ENCODE measurements at places on chromosomes 12 and 14.

- peak; percentile 6 for DNase-seq
These were observed 273.9 kb upstream of the MIS18BP1 start for GRCh38 chr14:45526715-45527549.

GRCh38 chr14:31568671-31569070, 7.5 kb downstream of the NUBPL start:
- DNase-seq, result peak; percentile 70

DNA sequence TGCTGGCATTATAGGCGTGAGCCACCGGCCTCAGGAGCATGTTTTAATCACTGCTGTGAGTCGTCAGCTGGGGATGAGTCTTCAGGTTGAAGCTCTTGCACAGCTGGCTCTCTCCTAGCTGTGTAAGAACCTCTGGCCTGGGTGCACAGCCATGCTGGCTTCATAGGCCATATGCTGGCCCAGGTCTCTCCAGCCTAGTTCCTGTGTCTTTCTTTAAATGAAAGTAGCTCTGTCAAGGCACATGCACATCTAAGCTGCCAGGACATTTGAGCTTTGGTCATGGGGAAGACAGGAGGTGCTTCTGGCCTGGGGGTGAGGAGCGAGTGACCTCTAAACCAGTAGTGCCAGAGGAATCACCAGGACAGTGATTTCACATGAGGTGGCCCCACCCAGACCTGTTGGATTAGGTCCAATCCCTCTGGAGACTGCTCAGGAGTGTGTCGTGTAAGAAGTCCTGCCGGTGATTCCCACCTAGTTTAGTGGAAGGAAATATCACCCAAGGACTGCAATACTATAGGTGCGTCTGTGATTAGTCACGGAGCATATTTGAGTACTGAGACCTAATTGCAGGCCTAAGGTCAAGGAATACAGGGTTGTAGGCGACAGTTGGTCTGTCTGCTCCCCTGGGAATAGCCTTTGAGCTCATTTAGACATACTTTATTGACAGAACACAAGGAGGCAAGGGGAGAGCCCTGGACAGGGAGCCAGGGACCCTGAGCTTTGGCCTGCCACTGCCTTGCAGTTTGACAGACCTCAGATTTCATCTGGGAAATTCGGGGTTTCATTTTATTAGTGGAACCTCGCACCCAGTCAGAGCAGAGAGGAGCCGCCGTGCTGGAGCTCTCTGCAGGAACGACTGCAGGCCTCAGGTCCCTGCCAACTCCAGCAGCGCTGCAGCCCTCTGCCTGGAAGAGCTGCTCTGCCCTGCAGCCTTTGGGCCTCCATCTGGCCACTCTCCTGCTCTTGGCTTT, 67.0 kb downstream of the ANKRD9 start:
- DNase-seq, result peak; percentile 45

DNA sequence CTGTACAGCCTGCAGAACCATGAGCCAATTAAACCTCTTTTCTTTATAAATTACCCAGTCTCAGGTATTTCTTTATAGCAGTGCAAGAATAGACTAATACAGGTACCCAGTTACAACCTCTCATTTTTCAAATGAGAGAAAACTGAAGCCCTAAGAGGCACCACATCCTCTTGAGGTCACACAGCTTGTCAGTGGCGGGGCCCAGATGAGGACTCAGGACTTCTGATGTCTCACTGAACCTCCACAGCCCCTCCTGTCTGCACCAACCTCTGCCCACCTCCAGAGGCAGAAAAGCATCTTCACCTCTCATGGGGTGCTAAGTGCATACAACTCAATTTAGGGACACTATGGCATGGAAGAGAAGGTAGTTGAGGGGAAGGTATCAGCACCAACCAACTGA, 120.7 kb downstream of the CRACR2A start:
- no peak for DNase-seq

- DNase-seq, result peak; percentile 28
These were observed 28.8 kb upstream of the HIGD1C start for GRCh38 chr12:50923361-50924130.

- no peak for DNase-seq
These were observed 83.5 kb downstream of the PAPOLA start for GRCh38 chr14:96585672-96586013.

DNA sequence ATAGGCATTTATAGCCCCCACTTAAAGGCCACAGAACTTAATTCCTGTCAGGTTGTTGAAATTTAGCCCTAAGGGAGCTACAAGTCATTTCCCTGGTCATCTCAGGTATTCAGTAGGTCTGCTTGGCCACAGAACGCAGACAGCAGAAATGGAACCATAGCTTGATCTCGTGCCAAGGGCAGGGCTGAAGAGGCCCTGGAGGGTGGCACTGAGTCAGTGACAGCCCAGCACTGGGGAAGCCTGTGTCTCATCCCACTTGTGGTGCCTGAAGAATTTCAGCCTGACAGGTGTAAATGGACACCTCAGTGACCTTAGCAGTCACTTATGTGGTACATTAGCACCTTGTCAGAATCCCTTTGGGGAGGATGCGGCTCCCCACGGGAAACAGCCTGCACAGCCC, 6.6 kb downstream of the PRKAB1 start:
- DNase-seq, result no peak

DNA sequence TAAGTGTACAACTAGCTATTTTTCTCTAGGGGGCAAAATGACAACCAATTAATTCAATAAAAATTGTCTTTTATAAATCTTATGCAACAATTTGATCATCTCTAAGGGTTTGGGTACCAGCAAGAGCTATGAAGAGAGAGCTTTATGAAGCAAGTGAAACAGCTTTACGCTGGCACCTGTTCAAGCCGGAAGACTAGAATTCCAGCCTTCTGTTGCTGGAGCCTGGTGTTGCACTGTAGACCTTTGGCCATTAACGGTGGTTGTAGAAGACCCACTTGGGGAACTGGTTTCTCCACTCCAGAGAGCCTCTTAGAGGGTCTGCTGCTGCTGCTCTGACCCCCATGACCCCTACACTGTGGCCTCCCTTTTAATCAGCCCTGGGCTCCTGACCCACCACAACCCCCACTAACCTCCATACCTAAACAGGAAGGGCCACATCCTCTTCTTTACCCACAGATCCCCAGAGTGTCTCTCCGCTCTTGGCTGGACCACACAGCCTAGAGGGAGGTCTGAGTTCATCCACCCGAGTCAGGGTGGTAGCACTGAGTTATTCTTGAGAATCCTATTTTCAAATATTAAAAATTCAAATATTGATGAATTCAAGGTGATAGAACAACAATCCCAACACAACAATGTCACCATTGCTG, 54.6 kb upstream of the STON2 start:
- DNase-seq, result no peak

GRCh38 chr12:63885401-63885800, 40.9 kb downstream of the SRGAP1 start:
- DNase-seq, result no peak

DNA sequence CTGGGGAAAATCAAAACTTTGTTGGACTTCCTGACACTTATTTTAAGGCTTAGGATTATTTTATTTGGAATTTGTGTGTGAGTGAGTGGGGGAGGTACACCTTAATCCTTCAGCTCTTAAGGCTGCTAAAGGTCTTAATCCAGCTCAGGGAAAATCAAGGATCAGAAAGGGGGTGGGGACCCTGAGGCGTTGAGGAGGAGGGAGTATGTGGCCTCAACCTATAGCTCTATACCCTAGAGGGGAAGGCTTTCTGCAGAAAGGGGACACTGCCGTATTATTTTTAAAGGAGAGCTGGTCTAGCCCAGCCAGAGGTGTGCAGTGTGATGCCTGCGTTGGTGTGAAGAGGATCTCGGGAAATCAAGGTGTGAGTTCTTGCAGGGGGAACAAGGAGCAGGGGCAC, 20.0 kb downstream of the IRF2BPL start:
- no peak for DNase-seq

- no peak for DNase-seq
These were observed 199.9 kb upstream of the RTL1 start for GRCh38 chr14:101103321-101103901.

- DNase-seq, result no peak
These were observed 896 bp downstream of the HHIPL1 start for GRCh38 chr14:99645545-99646505.

GRCh38 chr14:96247031-96247430, 9.0 kb upstream of the BDKRB1 start:
- DNase-seq, result no peak

- peak; percentile 78 for DNase-seq
These were observed 270.5 kb upstream of the PWP1 start for GRCh38 chr12:107415071-107415470.

DNA sequence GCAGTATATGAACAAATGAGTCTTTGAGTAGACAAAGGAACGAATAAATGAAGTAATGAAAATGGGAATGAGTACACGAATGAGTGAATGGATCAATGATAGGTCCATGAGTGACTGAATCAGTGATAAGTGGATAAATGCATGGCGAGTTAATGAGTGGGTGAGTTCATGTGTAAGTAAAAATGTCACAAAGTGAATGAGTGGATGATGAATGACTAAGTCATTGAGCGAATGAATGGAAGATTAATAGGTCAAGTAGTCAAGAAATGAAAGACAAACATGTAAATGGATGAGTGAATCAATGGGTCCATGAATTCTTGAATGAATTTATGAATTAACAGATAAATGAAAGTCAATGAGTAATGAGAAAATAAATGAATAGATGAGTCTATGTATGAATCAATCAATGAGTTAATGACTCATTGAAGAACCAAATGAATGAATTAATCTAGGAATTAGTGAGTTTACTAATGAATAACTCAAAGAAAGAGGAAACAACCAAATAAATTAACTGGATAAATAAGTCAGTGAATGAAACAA, 97.3 kb upstream of the RTL1 start:
- DNase-seq, result no peak

- peak; percentile 54 for DNase-seq
These were observed 10.5 kb downstream of the LARP4 start for GRCh38 chr12:50411051-50411660.

DNA sequence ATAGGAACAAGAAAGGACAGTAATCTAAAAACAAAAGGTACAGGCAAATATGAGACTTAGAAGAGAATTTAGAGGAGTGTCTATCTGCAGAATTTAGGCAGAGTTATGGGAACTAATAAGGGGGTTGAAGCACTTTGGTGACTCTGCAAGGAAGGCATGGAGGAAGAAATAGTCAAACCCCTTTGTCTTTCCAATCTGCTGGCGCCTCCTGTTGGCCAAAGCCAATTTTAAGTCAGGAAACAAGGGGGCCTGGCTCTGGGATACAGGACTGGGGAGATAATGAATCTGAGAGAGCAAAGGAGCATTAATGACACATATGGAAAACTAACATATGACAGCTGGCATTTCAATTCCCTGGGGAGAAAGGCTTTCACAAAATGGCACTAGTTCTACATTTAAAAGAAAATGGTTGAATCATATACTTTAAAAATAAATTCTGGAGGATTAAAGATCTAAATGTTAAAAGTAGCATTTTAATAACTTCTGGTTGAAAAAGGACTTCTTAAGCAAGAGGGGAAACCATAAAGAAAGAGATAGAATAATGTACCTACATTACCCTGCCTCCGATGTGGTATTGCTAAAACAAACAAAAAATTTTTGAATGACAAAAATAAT, 48.5 kb upstream of the CSRP2 start:
- peak; percentile 49 for DNase-seq

DNA sequence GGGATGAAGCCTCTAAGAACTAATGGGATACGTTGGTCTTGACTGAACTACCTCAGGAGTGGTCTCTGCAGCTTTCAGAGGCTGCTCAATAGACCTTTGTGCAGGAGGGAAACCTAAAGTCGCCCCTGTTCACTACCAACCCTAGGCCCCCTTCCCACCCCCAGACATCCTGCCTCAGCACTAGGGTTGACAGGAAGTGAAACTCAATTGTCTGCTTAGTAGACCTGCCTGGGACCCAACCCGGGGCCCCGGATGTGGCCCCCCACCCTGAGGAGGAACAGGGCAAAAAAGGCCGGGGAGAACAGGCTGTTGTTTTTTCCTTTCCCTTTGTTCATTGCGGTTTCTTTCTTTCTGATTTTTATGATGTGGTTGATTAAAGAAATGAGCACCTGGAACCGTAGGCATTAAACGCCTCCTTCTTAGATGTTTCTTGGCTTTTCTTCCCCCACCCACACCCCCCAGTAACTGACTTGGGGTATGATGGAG, 1.6 kb upstream of the DGKA start:
- no peak for DNase-seq

- DNase-seq, result peak; percentile 46
These were observed 82.0 kb downstream of the BTG1 start for GRCh38 chr12:92063641-92064040.

DNA sequence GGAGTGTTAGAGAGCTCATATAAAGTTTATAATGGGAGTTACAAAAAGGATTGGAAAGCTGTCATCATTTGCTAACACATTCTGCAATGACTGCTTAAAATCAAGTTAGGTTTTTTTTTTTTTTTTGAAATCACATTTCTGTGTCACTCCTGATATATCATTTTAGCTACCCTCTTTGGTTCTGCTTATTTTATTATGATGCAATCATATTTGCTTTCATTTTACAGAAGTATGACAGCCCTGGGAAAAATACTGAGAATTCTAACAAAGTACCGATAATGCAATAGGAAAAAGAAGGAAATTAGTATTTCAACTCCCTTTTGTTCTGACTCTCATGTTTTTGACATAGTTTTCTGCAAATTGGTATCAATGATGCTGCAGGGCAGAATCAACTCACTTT, 71.6 kb upstream of the MDGA2 start:
- DNase-seq, result no peak

DNA sequence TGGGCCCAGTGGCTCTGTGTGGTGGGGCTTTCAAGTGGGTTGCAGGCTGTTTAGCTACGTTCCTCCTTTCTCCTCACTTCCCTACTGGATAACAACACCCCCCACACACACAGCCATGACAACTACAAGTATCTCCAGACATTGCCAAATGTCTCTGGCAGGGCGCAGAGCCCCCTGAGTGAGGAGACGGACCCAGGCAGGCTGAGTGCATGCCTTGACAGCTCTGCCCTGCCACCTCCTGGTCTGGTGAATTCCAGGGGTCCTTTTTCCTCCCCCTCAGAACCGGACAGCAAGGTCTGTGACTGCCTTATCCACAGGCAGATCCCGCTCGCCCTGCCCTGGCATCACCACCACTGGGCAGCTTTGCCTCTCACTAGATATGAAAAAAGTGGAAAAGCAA, 276.5 kb downstream of the TMEM132C start:
- DNase-seq, result no peak

- no peak for DNase-seq
These were observed 646.7 kb upstream of the FOXG1 start for GRCh38 chr14:28119849-28120248.

DNA sequence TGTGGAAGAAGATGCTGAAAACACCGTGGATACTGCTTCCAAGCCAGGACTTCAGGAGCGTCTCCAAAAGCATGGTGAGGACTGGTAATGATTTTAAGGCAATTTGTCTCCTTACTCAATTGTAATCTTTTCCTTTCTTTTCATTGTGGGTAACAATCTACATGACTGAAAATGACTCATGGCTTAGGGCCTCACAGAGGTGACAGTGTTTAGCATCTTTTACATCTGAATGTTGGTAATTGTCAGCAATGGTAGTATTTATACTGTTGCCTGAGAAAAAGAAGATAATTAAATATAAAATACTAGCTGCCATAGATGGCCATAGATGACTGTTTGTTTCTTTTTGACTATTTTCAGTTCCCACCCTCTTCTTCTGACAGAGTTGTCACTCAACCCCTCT, 31.6 kb downstream of the TULP3 start:
- DNase-seq, result peak; percentile 6

- DNase-seq, result no peak
These were observed 379.3 kb downstream of the RAD51B start for GRCh38 chr14:68198713-68199495.

GRCh38 chr12:10279937-10280336, 27.7 kb upstream of the KLRD1 start:
- DNase-seq, result no peak

- DNase-seq, result peak; percentile 84
These were observed 139.8 kb downstream of the TSPAN9 start for GRCh38 chr12:3216726-3217682.

- peak; percentile 6 for DNase-seq
These were observed 14.0 kb downstream of the CEP83 start for GRCh38 chr12:94445662-94446061.
